CD4-positive, alpha-beta T cell treated with Interleukin-6 for 4 hours (primary cell): ENCODE measurements at places on chromosomes 2 and 18.

- DNase-seq = no peak
These were observed 3.6 kb downstream of the IGFBP2 start for GRCh38 chr2:216636551-216637450.

- DNase-seq = no peak
These were observed 162.1 kb upstream of the SH3BP4 start for GRCh38 chr2:234789556-234790325.

DNA sequence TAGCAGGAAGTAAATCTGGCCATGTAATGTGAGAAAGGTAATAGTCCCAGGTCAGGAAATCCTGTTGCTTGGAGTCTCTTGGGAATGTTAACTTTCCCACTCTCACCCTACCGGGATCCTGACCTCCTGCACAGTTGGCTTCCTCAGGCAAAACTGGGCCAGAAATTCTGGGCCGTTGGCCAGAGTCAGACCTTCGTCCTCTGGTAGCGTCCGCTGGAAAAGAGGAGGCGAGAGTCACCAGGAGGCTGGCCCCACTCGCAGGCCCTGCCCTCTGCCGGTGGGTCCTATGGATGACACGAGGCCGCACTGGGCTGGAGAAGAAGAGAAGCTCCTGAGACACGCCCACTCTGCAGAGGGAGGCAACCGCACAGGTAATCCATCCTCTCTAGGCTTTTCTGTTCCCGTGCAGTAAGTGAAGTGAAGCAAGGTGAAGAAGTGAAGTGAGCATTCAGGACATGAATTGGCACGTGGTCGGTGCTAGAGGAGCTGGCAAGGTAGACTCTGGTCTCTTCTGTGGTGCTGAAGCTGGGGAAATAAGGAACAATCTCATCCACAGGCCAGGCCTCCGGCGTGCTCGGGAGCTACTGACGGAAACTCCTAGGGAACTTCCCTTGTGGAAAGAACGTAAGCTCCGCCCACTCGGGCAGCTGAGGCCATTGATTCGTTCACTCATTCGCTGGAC lies 182.7 kb upstream of the GLI2 start:
- peak; percentile 8 for DNase-seq

GRCh38 chr2:222248256-222248655 lies 50.5 kb downstream of the PAX3 start:
- DNase-seq = no peak

DNA sequence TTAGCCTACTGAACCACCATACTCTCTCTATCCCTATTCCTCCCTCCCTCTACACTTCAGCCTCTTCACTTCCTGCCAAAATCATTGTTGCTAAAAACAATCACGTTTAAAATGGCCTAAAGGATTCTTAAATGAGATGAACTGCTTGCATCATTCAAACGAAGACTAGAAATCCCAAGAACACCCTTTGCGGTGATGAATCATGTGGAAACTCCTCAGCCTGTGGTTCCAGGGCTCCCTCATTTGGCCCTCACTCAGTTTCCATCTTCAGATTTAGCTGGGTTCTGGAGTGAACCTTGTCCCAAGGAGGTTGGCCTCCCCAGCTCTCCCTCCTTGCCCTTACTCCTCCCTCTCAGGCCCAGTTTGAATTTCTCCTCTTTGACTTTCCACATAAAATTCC lies 125.6 kb upstream of the CDC42EP3 start:
- DNase-seq = no peak

DNA sequence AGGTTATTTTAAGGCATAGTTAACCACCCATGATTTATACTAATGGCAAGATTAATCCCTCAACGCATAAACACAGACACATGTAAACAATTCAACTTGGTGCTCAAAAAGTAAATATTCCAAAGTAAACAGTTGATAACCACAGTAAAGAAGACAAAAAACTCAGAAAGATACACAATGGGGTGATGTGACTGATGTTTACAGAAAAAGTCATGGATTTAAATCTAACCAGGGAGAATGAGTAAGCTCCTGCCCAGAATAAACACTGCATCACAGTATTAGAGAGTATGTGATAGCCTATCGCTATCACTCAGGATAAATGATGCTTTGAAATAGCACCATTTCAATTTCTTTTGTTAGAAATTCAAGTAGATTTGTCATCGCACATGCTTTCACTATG lies 49.3 kb downstream of the HIBCH start:
- DNase-seq = no peak

- DNase-seq = no peak
These were observed 124.4 kb downstream of the ARL4C start for GRCh38 chr2:234372506-234372905.

- DNase-seq = no peak
These were observed 61.2 kb upstream of the LRPPRC start for GRCh38 chr2:44056947-44057346.

DNA sequence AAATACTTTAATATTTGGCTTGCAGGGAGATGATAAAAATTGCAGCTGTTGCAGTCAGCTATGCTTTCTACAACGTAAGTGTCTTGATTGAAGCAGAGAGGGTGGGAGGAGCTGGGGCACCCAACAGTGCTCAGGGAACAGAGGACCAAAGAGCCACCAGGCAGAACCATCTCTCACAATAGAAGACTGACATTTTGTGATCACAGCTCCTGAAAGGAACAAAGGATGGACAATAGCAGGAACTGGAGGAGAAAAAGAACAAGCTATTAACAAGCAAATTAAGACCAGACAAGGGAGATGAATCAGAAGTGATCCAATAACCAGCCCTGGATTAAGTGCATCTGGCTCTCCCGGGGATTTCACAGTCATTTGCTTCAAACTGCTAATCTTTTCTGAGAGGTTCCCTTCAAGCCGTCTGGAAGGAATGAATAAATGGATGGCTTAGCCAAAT lies 65.7 kb upstream of the SMAD2 start:
- no peak for DNase-seq

GRCh38 chr2:241271706-241272302 lies 43.7 kb downstream of the HDLBP start:
- DNase-seq = peak; percentile 71

DNA sequence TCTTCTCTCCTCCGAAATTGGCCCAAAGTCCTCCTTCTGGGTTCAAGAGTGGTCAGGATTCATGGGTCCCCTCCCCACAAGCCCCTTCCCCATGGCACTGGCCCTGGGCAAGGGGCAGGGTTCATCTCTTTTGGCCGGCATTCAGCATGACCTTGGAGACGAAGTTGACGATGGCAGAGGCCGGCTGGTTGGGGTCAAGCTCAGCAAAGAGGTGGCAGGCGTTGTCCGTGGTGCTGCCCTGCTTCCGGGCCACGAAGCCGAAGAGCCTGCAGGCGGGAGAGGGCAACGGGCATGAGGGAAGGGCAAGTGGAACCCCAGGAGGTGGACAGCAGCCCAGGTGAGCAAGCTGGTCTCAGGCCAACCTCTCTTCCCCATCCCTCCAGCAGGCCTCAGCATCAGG lies 198.5 kb downstream of the TNS1 start:
- DNase-seq = no peak

- DNase-seq = no peak
These were observed 66.0 kb upstream of the ACSL3 start for GRCh38 chr2:222794585-222795449.

- no peak for DNase-seq
These were observed 331.6 kb downstream of the CCDC85A start for GRCh38 chr2:56515399-56515798.

GRCh38 chr2:109193807-109194619 lies 65.0 kb downstream of the SH3RF3 start:
- DNase-seq = no peak

DNA sequence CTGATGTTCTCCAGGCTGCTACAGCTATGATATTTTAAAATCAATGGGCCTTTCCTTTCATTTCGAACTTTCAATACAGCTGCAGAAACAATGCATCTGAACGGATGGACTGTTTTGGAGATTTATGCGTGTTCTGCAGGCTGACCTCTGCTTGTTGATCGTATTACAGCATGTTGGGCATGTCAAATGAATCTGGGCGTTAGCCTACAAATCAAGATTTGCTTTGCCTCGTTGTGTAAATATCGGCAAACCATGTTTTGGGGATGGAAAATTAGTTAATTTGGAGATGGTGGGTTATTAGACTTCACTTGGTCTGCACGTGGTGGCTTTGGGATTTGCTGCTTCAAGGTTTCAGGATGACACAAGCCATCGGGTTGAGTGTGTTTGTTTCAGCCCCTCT lies 129.3 kb downstream of the AGAP1 start:
- no peak for DNase-seq

DNA sequence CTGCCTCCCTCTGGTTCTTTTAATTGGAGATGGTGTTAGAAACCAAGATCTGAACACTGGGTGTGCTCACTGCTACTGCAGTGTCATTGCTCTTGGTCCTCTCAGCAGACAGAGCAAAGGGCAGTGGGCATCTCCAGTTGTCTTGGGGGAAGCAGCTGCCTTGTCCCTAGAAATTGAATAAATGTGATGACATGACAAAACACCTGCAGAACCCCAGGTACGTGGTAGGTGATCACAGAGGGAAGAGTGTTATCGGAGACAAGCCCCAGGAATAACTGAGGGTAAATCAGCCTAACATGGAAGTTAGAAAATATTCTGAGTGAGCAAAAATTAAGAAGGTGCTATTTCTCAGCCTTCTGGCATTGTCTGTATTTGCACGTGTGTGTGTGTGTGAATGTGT lies 311.9 kb upstream of the HDAC4 start:
- DNase-seq = no peak

- no peak for DNase-seq
These were observed 488.8 kb upstream of the CHST9 start for GRCh38 chr18:27673861-27674260.

GRCh38 chr2:111191877-111192276 lies 71.2 kb downstream of the BCL2L11 start:
- DNase-seq = no peak

GRCh38 chr2:37324786-37325624 lies at the start of gene PRKD3:
Gene PRKD3 (minus strand): TSS chr2:37324833. CDS start chr2:37316524, 8,309 bp downstream.
- DNase-seq = peak; percentile 84

- DNase-seq = no peak
These were observed 13.3 kb downstream of the OBSL1 start for GRCh38 chr2:219557791-219558785.

DNA sequence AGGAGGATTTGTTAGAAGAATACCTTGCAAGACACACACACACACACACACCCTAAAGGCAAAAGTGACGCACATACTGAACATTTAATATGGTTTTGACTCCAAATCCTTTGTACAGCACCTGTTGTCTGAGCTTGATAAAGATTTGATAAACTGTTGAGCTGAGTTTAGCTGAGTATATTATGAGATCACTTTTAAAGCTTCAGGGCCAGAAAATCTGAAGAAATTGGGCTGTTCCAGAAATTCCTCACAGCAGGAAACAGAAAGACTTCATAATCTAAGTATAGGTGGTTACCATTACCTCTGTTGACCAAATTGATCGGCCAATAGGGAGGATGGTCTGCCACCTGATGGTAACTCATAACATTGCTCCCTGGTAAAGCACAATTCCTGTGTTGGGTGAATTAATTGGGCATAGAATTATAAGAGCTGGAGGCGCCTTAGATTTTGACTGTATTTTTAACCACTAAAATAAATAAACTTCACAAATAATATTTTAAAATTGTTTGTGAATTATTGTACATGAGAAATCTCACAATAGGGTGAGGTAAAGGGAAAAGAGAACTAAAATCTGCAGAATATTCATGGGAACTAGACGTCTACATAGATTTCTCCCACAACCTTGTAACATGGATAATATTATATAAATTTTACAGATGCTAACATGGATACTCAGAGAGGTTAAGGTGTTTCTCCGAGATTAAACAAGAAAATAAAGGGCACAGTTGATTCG lies 21.8 kb upstream of the RPIA start:
- peak; percentile 26 for DNase-seq

GRCh38 chr2:182191061-182191460 lies 205.4 kb downstream of the PPP1R1C start:
- DNase-seq = no peak

DNA sequence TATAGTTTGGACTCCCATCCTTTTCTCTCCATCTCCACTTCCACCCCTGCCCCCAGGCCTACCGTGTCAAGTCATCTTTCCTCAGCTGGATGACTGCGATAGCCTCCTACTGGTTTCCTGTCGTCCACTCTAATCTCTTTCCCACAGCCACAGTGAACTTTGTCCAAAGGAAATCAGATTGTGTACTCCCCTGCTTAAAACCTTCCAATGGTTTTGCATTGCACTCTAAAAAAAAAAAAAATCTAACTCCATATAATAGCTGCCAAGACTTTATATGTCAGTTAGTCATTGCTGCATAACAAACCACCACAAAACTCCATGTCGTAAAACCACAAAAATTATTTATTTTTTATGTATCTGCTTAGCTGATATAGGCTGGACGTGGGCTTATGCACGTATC lies 160.2 kb upstream of the CCDC68 start:
- no peak for DNase-seq

- no peak for DNase-seq
These were observed 2.4 kb downstream of the AOX1 start for GRCh38 chr2:200588076-200588678.

GRCh38 chr2:234335661-234336228 lies 161.1 kb downstream of the ARL4C start:
- peak; percentile 81 for DNase-seq

DNA sequence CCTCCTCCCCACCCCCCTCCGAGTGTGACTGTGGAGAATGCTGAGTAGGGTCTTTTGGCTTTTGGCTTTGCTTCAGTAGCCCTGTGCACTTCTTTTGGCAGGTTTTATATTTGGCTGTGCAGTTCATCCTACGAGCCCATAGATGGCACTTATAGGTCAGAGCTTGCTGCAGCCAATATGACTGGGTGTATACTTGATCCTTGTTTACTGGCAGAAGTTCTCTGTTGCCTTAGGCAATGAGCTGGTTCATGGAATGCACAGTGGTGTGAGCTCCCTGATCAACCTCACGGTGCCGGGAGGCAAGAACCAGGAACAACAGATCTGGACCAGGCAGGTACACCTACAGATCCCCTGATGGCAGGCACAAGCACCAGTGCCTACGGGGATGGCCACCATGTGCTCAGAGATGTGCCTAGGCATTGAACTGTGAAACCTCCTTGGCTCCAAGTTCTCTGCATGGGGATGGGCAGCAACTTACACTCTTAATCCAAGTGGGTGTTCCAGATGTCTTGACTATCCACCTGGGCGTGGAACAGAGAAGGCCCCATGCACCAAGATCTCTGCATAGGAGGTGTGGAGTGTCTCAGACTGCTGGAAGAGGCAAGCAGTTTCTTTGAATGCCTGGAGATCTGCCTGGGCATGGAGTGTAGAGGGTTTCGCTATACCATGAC lies 190.4 kb downstream of the KIAA1328 start:
- no peak for DNase-seq

GRCh38 chr2:45177870-45178269 lies 168.6 kb upstream of the SIX2 start:
- DNase-seq = no peak

- no peak for DNase-seq
These were observed 89.6 kb upstream of the PPP1CB start for GRCh38 chr2:28662044-28662443.

- no peak for DNase-seq
These were observed 642.4 kb upstream of the PKDCC start for GRCh38 chr2:41405441-41405840.

- DNase-seq = no peak
These were observed 77.7 kb upstream of the APCDD1 start for GRCh38 chr18:10376731-10377130.

GRCh38 chr2:228649447-228649846 lies 468.0 kb upstream of the SPHKAP start:
- no peak for DNase-seq

- DNase-seq = no peak
These were observed 72.6 kb downstream of the ANKRD44 start for GRCh38 chr2:197238043-197238365.

- no peak for DNase-seq
These were observed 221.2 kb downstream of the TGIF1 start for GRCh38 chr18:3671176-3671575.
